ENCODE measurements at places on chromosomes 6 and 20.

- DNase-seq, result no peak
Observed at GRCh38 chr6:138155443-138155842, 6.3 kb upstream of the ARFGEF3 start.

DNA sequence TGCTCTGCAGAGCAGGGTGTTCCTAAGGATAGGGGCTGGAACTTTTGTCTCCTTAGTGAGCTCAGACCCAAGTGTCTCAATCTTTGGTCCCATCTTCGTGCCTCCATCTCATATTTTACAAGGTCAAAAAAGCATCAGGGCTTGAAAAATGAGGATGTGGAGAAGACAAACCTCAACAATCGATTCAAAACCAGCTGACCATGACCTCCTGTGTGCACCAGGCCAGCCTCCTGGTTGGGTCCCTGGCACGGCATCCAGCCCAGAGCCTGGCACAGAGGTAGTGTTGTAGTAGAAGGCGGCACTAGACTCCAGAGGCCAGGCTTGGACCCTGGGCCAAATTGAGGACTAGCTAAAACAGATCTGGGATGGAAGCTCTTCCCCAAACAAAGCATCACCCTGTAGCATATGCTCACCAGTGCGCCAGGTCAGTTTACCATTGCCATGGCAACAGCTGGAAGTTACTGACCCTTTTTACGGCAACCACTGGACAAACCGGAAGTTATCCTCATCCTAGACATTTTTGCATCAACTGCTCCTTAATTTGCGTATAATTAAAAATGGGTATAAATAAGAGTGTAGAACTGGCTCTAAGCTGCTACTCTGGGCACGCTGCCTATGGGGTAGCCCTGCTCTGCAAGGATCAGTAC lies 69.3 kb upstream of the BLCAP start:
- DNase-seq, result no peak

DNA sequence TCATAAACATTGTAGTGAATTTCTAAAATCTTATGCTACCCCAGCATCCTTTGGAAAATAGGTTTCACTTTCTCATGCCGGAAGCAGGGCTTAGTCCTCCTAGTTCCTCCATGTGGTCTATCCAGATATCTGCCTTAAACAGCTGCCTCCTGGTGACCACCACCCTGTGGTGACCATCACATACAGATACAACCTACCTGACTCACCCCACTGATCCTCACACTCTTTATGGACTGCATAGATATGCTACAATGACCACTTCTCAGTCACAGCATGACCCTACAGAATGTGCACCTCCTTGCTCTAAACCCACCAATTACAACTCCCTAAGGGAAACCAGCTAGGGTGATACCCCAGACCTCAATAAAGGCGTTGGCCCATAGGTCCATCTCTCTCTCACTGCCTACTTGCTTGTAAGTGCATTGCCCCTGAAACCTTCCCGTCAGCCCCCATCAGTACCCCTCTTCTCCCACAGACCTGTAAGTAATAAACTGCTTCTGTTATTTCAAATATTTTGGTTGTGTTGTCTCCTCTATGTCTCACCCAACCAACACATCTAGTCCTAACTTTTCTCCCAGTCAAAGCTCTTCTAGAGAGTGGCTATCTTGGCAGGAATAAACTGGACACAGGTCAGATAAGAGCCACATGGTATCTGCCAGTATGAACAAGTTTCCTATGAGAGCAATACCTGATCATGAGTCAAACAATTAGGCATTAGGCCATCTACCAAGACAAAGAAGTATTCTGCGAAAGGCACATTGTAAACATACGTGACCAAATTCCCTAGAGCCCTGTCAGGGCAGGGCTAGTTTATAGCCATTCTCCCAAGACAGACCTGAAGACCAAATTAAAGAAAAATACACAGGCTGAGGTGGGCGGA lies 39.4 kb upstream of the PLEKHG1 start:
- DNase-seq, result no peak

DNA sequence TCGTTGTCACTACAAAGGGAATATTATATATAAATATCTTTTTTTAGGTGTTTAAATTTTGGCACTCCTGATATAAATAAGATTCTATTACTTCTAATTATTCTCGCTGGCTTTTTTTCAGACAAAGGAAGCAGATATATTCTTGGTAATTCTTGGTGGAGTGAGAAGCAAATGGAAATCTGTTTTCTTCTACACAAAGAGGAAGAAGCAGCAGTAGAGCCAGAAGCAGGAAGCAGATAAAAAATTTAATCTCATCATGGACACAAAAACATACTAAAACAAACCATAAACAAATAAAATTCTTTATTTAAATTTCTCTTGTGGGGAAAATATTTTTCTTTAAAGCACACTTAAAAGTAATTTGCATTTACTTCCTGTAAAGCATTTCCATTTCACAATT lies 3.7 kb upstream of the KIAA0319 start:
- DNase-seq, result no peak

DNA sequence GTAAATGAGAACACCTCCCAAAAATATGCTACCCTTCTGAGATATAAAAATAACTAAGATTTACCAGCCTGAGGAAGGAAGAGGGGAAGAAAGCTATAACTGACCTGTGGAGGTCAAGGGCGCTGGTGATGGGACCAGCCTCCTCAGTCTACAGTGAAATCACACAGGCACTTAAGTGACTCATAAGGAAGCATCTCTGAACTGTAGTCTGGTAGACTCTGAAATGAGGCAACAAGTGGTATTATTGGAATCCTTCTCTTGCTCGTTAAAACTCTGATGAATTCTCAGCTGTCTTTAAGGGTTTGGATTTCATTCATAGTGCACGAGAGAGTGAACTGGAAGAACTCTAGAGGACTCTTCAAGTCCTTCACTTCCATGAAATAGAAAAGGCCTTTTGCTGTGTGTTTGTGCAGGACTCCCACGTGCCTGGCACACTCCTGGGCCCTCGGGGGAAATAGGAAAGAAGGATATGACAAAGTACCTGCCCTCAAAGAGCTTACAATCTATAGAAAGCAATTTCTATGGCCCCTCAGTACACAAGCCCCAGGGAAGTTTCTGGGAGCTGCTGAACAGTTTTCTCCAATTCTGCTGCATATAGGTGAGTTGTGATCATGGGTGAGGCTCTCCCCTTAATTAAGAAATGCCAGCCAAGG lies 231.8 kb upstream of the RREB1 start:
- peak; percentile 31 for DNase-seq

GRCh38 chr6:47454713-47455396 lies 22.7 kb upstream of the CD2AP start:
- no peak for DNase-seq

- DNase-seq, result no peak
Observed at GRCh38 chr6:7897461-7898192, 13.0 kb downstream of the TXNDC5 start.

DNA sequence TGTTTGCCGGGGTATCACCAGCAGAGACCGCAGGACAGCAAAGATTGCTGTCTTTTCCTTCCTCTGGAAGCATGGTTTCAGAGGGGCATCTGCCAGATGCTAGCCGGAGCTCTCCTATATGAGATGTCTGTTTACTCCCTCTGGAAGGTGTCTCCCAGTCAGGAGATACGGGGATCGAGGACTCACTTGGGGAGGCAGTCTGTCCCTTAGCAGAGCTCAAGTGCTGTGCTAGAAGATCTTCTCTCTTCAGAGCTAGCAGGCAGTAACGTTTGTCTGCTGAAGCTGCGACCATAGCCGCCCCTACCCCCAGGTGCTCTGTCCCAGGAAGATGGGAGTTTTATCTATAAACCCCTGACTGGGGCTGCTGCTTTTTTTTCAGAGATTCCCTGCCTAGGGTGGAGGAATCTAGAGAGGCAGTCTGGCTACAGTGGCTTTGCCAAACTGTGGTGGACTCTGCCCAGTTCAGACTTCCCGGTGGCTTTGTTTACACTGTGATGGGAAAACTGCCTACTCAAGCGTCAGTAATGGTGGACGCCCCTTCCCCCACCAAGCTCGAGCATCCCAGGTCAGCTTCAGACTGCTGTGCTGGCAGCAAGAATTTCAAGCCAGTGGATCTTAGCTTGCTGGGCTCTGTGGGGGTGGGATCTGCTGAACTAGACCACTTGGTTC lies 133.0 kb upstream of the FLRT3 start:
- DNase-seq, result no peak

DNA sequence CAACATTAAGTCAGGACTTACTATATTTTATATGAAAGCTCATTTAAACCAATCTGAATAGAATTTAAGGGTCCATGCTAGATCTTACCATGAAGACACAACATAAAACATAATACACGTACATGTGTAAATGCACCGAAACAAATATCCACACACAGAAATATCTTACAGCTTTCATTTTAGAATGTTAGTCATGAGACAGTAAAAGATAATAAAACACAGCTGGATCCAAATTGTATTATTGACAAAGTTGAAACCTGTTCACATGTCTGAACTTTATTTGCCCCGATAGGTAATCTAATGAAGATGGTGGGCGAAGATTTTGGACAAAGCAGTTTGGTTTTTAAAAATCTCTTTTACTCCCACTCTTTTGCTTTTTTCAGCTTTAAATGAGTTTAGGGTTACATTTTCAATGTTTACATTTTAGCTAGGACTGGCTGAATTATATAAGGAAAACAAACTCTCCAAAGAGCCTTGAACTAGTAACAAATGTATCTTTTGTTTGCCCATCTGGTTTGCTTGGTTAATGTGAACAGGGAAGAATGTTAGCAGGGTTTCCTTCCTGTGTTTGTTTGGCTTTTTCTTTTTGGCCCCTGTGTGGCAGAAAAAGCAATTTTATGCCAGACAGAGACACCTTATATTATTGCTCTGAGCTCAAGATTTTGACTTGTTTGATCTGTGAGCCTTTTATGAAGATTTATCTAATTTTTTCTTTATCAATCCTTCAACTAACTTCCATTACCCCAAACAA lies 5.1 kb upstream of the TMEM181 start:
- DNase-seq, result no peak

DNA sequence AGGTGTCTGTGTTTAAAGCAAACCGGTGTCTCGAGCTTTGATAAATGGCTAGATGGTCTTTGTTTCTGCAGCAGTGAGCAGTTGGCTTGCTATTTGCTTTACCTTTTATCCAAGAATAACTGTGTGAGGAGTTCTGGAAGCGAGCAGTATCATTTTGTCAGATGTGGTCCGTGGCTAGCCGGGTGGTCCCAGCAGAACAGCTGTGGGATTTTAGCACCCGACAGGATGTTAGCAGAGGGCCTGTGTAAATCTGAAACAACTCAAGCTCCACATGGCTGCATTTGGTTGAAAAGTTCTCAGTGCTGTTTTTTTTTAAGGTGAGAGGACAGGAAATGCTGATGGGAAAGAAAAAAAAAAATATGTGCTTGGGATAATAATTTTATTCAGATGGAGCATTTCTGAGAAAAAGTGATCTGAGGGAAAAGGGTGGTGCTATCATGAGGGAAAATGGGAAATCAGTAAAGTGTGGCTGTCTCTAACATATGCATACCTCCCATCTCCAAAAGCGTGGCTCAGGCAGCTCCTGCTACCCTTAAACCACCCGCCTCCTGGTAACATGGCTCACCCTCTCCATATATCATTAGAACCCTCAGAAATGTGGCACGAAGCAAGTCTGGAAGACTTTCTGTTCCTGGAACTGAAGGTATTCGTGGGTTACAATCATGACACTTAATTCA lies 215.4 kb downstream of the TSHZ2 start:
- no peak for DNase-seq

DNA sequence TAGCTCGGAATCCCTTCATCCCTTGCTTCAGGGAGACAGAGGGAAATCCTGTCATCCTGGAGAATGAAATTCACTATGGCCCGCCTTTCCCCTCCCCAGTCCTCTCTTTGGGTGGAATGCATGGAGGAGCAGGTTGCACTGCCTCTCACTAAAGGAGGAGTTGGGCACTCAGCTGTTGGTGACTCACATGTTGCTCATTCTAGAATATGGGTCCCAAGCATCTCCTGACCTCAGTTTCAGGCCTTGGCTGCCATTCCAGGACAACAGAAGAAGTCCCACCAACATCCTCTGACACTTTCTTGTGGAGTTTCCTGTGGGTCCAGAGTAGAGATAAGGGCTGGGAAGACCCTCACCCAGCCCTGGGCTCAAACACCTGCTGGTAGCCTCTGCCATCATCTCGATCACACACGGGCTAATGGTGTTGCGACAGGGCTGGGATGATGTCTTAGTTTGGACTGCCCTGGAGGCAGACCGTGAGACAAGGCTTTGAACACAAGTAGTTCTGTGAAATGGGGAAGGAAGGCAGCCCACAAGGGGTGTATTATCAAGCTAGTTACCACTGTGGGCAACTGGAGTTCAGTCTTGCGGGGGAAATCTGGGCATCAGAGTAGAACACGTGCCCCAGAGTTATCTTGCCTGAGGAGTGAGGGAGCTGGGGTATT lies 52.4 kb upstream of the RNF24 start:
- DNase-seq, result no peak

DNA sequence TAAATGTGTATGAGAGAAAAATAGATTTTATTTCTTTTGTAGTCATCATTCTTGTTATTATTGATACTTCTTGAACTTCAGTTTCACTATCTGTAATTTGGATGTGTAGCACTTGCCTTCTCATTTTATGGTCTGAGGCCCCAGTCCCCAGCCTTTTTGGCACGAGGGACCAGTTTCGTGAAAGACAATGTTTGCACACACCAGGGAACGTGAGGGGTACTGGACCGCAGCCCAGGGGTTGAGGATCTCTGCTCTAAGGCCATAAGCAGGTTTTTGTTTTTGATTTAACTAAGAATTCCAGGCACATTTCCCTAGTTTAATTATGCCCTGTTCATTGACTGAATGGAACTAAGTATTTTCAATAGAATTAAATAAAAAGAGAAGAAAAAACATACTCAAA lies 261.5 kb downstream of the BMP2 start:
- DNase-seq, result no peak

DNA sequence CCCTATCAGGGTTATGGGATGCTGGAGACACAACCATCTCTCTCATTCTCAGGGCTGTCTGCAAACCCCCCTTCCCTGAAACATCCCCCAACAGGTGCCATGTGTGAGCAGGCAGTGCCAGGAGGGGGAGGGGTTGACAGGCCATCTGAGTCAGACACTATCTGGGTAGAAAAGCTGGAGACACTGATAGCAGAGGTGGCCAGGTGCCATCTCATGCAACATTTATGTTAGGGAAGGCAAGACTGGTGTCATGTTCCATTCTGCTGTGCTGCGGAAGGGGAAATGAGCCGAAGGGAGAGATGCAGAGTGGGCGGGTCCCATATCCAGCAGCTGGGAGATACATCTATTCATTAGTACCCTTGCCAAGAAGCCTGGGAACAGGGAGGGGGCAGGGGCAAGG lies 3.5 kb downstream of the LHFPL5 start:
- no peak for DNase-seq

- DNase-seq, result no peak
Observed at GRCh38 chr20:5552154-5552553, 198.0 kb upstream of the SHLD1 start.

GRCh38 chr20:370977-371754 lies 9.4 kb upstream of the TRIB3 start:
- no peak for DNase-seq

- DNase-seq, result no peak
Observed at GRCh38 chr6:14545496-14545895, 427.9 kb downstream of the CD83 start.

All from fibroblast of the conjunctiva (primary cell).